EL (cell line): ENCODE measurements at places on chromosomes 7 and 10.
A peak's percentile ranks its signal among the peaks of the same experiment; 100 is the strongest.

DNA sequence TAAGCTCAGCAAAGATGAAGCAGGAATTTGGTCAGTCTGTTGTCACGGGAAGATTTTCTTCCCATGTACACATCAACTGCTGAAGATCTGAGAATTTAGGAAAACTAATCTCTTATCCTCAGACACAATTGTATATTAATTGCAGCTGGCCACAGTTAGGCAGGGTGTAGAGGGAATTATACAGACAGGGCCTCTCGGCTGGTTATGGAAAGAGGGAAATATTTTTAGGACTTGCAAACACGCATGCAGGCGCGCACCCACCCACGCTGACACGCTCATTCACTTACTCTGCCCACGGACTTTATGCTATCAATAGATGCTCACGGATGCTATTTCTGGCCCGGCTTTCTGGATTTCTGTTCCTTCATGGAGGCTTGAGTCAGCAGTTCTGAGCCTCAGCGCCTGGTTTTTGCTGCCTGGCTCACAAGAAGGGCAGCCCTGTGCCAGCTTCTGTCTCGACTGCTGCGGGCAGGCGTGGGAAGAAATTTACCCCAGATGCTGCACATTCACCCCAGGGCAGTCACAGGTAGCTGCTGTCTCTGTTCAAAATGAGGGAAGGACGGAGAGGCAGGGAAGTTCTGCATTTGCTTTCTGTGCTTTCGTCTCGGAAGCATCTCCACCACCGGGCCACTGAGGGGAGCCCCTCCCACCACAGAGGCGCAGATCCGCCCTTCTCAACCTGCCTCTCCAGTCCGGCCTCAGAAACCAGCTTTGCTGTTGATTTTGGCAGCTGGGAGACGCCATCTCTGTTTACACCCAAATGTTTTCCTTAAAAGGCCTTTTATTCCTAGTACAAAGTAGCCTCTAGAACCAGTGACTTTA, 116.3 kb upstream of the BTBD16 start:
- peak; percentile 29 for DNase-seq

DNA sequence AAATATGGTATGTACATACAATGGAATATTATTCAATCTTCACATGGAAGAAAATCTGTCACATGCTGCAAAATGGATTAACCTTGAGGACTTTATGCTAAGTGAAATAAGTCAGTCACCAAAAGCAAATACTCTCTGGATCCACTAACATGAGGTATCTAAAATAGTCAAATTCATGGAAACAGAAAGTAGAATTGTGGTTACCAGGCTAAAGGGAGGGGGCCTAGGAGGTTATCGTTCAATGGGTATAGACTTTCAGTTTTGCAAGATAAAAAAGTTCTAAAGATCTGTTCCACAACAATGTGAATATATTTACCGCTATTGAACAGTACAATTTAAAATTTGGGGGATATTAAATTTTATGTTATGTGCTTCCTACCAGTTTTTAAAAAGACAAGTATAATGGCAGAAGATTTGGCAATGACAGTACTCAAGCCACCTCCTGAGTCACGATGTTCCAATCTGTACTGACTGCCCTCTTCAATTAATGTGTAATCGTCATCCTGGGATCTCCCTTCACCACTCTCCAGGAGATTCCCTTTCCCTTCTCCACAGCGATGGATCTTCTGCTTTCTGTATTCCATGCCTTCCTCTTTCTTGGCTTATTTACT, 32.3 kb upstream of the IL6 start:
- DNase-seq, result no peak

- DNase-seq, result no peak
These were observed 97.0 kb upstream of the RET start for GRCh38 chr10:42979721-42980467.

DNA sequence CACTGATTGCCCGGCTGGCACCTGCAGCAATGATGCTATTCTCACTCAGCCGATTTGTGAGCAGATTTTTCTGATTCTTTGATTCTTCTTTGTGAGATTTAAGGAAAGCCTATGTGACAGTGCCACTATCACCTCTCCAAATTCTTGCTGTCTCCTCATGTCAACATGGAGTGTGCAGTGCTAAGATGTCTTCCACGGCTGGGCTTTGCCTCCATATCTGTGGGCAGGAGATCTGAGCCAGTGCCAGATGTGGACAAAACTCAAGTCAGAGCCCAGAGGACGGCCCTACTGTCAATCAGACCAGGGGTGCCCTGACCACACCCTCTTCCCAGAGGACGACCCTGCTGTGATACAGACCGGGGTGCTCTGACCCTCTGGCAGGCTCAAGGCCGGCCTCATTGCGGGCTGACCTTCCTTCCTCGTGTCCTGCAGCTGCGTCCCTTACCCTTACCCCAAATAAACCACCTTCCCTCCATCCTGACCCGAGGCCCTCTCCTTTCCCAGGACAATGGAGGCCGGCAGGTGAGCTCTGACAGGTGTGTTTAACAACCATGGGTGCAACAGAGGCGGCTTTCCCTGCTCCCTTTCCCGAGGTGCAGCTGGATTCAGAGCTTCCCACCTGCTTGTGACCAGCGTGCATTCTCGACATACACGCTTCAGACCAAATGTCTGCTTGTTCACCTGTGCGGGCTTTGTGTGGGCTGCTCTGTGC, 221.4 kb downstream of the ADARB2 start:
- DNase-seq, result no peak

DNA sequence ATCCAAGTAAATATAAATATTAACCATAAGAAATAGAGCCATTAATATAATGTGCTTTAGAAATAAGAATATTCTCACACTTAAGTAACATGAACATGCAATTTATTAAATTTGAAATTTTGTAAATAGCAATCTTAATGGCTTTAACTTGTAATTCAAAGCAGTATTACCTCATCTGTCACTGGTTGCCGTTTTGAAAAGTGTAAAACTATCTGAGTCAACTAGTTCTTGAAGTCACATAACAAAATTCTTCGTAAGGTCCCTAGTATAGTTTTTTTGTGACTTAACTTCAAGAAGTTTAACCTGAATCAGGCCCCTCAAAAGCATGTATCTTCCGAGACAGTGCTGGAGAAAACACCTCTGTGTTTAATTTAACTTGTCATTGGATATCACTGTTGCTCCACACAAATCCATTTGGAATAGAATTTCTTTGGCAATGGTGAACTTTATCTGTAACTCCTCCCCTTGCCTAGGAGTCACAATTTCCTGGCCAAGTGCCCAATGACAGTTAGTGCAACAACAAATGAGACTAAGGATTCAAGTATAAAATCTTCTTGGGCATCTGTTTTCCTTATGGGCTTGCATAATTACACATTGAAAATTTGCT, 47.1 kb downstream of the NT5C2 start:
- peak; percentile 82 for DNase-seq

DNA sequence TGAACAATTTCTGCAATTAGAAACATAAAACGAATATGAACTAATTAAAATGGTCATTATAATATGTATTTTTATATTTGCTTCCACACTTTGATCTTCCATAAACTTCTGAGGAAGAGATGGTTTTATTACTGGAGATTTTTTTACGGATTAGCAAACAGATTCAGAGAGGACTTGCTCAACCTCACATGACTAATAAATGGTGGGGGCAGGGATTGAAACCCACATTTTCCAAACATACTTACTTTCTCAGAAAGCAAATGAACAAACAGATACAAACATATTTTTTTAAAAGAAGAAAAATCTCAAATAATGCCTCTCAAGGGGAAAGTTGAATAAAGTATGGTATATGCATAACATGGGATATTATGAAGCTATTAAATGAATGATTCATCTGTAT, 18.3 kb downstream of the ANKMY2 start:
- DNase-seq, result peak; percentile 43

DNA sequence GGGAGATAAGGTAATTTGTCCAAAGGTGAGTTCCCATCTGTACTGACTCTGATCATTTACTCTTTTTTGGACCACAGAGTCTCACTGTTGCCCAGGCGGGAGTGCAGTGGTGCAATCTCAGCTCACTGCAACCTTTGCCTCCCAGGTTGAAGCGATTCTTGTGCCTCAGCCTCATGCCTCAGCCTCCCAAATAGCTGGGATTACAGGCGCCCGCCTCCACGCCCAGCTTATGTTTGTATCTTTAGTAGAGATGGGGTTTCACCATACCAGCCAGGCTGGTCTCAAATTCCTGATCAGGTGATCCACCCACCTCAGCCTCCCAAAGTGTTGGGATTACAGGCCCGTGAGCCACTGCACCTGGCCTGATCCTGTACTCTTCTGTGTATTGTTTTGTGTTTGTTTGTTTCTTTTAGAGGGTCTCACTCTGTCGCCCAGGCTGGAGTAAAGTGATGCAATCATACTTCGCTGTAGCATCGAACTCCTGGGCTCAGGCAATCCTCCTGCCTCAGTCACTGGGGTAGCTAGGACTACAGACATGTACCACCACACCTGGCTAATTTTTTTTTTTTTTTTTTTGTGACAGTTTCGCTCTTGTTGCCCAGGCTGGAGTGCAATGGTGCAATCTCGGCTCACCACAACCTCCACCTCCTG, 2.4 kb downstream of the NOLC1 start:
- DNase-seq, result no peak

GRCh38 chr10:71727738-71728737, 8.5 kb upstream of the C10orf105 start:
- no peak for DNase-seq

DNA sequence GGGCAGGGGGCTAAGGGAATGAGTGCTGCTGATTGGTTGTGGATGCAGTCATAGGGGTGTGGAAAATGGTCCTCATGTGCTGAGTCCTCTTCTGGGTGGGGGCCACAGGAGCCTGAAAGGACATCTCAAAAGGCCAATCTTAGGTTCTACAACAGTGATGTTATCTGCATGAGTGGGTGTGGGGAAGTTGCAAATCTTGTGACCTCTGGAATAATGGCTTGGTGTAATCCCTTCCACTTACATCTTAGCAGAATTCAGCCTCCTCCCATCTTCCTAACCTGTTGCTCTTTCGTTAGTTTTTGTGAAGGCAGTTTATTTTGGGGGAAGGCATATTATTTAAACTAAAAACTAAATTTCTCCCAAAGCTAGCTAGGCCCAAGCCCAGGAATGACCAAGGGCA, 42.0 kb upstream of the OIT3 start:
- no peak for DNase-seq

DNA sequence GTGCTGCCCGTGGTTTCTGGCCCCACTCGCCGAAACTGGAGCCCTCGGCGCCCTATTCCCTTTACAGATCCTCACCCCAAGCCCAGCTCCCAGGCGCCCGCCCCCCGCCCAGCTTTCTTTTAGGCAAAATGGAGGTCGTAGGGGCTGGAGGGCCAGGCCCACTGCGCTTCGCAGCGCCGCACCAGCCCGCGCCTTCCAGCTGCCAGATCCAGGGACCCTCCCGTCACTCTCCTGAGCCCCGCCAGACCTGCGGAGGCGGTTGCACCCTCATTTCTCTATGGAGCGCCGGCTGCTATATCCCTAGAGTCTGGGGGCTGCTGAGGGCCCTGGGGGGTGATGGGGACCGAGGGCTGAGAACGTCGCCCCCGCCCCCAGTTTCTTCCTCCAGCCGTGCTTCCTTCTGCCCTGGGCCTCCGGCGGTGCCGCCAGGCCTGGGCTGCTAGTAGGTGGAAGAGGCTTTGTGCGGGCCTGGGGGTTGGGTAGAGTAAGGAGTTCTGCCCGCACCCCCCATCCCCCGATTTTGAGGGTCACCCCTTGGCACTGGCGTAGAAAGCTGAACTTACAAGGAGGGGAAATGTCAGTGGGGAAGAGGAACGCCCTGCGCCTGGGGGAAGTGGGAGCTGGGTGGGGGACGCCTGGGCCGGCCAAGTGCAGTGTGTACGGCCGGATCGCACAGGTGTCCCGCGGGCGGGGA, 1.0 kb downstream of the GNB2 start:
- DNase-seq, result no peak

DNA sequence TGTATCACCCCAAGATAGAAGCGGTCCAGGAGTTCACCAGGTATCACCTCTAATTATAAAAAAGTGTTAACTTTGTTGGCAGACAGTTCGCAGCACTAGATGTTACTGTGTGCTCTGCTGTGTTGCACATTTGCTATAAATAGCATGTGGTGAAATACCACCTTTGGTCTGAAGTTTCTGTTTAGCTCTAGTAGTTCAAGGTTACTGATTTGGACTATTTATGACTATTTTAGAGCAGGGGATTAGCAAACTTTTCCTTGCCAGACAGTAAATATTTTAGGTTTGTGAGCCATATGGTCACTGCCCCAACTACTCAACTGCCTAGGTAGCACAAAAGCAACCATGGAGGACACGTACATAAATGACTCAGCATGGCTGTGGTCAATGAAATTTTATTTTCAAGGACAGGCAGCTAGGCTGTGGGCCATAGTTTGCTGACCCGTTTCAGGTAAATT, 16.5 kb downstream of the DENND10 start:
- peak; percentile 29 for DNase-seq

DNA sequence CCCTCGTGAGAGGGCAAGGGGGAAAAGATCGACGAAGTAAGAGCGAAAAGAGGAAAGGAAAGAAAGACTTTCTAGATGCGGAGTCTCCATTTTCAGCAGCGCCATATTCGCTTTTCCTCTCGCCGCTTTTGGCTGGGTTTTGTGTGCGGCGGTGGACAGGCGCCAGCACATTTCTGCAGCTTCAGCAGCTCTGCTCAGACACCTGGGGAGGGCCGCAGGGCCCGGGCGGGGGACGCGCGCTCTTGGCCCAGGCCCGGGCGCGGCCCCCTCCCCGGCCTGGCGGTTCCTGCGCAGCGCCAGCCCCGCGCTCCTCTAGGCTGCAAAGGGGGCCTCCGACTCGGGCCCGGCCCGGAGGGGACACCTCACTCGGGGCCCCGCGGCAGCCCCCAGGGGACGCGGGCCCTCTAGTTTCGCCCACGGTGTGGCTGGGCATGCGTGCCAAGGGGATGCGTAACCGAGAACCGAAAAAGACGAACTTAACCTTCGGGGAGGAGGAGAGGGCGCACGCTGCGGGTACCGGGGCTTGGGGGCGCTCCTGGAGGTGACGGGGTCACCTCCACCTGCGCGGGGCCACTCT, 34.5 kb upstream of the EBLN1 start:
- DNase-seq, result peak; percentile 36

- DNase-seq, result no peak
These were observed 23.6 kb downstream of the PDLIM1 start for GRCh38 chr10:95267251-95267650.

- DNase-seq, result no peak
These were observed 977.2 kb downstream of the LRMDA start for GRCh38 chr10:76408646-76409045.

DNA sequence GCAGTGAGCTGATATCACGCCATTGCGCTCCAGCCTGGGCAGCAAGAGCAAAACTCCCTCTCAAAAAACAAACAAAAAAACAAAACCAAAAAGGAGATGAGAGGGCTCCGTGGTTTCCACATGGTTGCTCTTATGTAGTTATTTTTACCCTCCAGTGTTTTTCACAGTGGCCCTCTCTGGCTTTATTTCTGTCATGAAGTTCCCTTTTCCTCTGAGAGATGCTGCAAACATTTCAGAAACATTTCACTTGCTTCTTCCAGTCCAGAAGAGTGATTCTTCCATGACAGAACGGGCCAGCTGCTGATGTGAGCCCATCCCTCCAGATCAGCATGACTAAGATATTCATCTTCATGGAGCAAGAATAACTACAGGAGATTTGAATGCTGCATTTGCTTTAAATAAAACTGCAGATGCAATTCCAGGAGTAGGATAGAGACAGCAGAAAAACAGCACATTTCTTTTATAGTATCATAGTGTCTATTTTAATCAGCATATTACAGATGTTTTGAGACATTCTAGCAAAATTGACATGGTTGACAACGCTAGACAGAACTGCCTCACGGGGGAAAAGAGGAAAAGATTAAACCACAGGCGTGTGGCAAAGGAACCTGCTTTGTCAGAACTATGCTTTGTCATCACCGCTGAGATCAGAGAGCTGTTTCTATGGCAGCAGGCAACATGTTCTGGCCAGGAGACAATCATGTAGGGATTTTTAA, 40.3 kb downstream of the NRCAM start:
- DNase-seq, result no peak

GRCh38 chr7:75644589-75644988, 94.2 kb downstream of the HIP1 start:
- no peak for DNase-seq

GRCh38 chr10:79547973-79548372, 12.2 kb downstream of the SFTPA2 start:
- no peak for DNase-seq
